ENCODE measurements at places on chromosomes 1 and 21. TPM values are rescaled to one million over a fixed set of nuclear protein-coding genes. Genes with fewer than 3 reads are reported as not detected.

The HSD11B1 gene
- total RNA-seq: 0.54 TPM

The CLCNKA gene
- total RNA-seq: not detected

The DHRS3 gene
- 55.2 TPM for total RNA-seq

The LCE1F gene
- not detected for total RNA-seq

The GJA8 gene
- total RNA-seq: not detected

The KRTAP10-4 gene
- total RNA-seq: not detected

The DTL gene
- 10.5 TPM for total RNA-seq

The TRIM17 gene
- total RNA-seq: not detected

The AJAP1 gene
- total RNA-seq: under 0.01 TPM

The MYBPH gene
- total RNA-seq: 1.4 TPM

The GPR3 gene
- total RNA-seq: 0.38 TPM

The HAO2 gene
- not detected for total RNA-seq

The HPDL gene
- 3.7 TPM for total RNA-seq

The CFHR5 gene
- not detected for total RNA-seq

- DNase-seq: peak; percentile 22
Measured at GRCh38 chr1:228276174-228276831, 68.5 kb downstream of the OBSCN start.

DNA sequence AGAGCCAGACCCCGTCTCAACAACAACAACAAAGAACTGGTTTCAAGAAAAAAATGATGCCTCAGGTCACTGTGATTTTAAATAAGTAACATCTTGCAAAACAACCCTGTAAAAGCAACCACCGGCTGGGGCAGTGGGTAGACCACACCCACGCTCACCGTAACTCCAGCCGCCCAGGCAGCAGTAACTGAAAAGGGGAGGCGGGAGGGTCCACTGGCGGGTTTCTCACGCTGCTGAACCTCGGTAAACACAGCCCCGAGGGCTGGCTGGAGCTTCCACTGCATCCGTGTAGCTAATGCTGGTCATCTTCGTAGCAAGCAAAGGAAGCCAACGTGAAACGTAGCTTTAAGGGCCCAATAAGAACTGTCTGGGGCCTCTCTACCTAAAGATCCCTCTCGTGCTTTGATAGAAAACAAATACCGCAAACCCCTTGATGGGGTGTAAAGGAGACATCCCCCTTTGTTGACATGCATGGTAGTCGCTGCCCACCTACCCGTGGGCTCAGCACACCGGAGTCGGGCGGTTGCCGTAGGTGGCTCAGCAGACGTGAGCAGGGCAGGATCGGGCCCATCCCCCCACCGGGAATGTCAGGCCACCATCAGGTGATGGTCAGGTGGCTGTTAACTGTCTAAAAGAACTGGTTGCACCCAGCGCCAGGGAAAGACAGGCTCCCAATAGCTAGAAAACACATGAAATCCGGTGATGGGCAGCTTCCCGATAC lies 4.2 kb downstream of the C1orf159 start:
- DNase-seq: no peak

DNA sequence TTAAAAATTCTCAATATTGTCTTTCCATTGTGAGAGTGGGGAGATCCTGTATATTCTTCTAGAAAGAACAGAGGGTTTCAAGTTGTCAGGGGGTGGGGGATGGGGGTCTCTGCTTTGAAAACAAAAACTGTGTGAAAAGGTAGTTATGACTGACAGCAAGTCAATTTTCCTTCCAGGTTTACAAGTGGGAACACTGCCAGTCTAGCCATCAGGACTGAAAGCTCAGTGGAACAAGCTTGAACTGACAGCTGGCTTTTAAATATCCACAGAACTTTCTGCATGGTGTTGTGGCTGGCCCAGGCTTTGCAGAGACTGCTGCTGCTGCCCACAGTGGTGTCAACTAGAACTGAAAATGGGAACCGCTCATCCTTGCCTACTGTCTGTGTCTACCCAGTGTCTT lies 162.6 kb downstream of the TNR start:
- no peak for DNase-seq

GRCh38 chr1:97144527-97144926 lies 422.9 kb downstream of the PTBP2 start:
- DNase-seq: peak; percentile 85

GRCh38 chr1:109615879-109616278 lies 3.5 kb downstream of the GNAT2 start:
- no peak for DNase-seq

GRCh38 chr21:33522297-33522952 lies 19.5 kb downstream of the GART start:
- no peak for DNase-seq

DNA sequence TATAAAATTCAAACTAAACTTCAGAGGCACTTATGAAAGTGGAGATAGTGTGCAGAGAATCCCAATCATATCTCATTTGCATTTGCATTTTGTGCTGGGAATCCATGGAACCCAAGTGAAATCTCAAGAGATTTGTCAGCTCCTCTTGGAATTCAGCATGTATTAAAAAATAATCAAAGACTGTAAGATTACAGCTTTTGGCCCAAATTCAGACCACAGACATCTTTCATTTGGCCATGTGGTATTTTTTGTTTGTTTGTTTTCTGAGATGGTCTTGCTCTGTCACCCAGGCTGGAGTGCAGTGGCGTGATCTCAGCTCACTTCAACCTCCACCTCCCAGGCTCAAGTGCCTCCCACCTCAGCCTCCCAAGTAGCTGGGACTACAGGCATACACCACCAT lies 3.8 kb upstream of the CACYBP start:
- no peak for DNase-seq

- no peak for DNase-seq
Measured at GRCh38 chr1:150562446-150563339, 13.5 kb downstream of the ADAMTSL4 start.

GRCh38 chr1:106290805-106291501 lies 765.5 kb upstream of the PRMT6 start:
- no peak for DNase-seq

GRCh38 chr1:233440951-233441401 lies 113.5 kb downstream of the MAP3K21 start:
- DNase-seq: peak; percentile 80

DNA sequence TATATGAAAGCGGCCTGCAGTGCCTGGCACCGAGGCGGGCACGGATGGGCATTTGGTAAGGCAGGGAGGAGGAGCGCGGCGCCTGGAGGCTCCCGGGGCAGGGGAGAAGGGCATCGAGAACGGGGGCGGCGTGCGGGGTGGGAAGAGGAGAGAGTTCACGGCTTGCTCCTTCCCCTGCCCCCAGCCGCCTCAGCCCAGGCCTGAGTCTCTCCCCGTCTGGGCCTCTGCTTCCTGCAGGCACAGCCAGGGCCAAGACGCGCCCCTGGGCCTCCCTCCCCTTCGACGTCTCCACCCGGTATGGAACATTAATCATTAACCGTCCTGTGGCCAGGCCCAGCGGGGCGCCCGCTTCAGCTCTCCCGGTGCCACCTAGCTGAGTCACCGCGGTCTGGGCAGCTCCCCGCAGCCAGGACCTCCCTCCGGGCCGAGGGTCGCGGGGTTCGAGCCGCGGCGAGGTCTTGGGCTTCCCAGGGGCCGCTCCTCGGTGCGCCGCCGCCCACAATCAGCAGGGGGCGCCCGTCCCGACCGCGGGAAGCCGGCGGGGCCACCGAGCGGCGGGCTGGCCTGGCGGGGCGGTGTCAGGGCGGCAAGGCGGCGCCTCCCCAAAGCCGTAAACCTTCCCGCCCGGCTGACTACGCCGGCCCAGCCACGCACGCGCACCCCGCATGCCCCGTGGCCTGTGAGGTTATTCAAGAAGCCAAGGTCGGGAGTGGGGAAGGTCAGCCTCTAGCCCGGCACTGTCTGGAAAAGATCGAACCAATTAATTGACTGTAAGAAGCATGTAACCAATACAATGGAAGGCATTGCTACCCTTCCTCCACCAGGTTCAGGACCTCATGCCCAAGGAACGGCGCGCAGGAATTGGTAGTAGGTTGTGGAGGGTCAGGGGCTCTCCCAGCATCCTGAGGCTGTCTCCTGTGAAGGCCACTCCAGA lies 23.4 kb upstream of the RD3 start:
- DNase-seq: peak; percentile 89

GRCh38 chr1:111937147-111937725 lies 52.2 kb downstream of the KCND3 start:
- no peak for DNase-seq

GRCh38 chr1:6603238-6603914 lies 707 bp upstream of the KLHL21 start:
- DNase-seq: peak; percentile 92

GRCh38 chr1:2983319-2983705 lies 38.0 kb upstream of the ACTRT2 start:
- DNase-seq: no peak

GRCh38 chr1:229758101-229759036 lies 132.3 kb downstream of the URB2 start:
- peak; percentile 69 for DNase-seq

DNA sequence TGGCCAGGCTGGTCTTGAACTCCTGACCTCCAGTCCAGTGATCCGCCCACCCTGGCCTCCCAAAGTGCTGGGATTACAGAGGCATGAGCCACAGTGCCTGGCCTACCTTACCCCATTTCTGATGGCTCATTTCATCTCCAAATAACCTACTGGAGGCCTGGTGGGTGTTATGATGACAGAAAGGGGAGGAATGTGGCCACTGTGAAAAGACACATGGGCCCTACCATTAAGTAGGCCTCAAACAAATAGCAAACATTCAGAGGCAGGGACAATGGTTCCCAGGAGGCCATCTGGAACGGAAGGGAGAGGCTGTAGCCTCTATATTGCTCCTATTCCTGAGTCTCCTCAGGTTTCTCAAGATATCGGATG lies 932 bp upstream of the FCRLA start:
- DNase-seq: peak; percentile 84

DNA sequence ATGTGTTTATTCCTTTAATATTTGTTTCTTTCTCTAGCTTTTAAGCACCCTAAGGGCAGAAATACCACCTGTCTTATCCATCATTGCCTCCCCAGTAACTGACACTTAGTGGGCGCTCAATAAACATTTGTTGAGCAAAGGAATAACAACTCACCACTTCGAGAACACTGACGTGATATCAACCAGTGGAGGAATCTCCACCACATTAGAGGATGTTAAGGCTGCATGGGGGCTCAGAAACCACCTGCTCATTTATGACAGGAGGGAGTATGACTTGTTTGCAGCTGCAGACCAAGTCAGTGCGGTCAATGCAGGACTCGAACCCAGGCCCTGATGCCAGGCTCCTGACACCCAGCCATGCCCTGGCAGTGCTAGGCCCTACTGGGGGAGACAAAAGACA lies 102.6 kb downstream of the MRPL37 start:
- DNase-seq: no peak

- DNase-seq: no peak
Measured at GRCh38 chr1:113320272-113320671, 70.0 kb upstream of the MAGI3 start.

DNA sequence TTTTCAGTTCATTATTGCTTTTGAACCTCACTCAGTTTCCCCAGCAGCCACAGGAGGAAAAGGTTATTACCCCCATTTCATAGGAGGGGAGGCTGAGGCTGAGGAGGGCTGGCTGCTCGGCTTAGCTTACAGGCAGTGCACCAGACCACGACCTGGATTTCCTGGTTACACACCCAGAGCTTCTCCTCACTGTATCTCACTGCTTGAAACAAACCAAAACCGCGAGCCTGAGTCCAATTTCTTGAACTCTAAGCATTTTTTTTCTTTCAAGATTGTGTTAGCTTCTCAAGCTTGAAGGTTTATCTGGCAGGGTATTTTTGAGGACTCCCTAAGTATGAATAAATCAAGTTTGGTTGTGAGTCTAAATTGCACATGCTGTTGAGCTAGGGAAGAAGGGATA lies 188.9 kb upstream of the EDN2 start:
- peak; percentile 23 for DNase-seq

DNA sequence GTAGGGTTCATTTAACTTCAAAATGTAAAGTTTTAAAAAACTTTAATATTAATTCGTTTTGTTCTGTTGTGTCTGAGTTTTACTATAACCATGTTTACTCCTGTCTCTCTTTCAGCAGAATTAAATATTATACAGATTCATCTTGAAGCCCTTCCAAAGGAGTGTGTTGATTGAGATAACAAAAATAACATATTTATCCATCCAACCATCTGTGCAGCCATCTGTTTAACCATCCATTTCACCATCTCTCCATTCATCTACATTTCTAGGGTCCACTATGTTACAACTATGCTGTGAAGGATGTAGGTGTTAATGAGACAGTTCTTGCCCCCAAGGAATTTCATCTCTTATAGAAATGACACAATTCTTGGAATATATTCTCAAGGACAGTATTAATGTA lies 36.0 kb upstream of the GNG12 start:
- DNase-seq: no peak

GRCh38 chr1:113373644-113374043 lies 16.7 kb upstream of the MAGI3 start:
- DNase-seq: no peak

DNA sequence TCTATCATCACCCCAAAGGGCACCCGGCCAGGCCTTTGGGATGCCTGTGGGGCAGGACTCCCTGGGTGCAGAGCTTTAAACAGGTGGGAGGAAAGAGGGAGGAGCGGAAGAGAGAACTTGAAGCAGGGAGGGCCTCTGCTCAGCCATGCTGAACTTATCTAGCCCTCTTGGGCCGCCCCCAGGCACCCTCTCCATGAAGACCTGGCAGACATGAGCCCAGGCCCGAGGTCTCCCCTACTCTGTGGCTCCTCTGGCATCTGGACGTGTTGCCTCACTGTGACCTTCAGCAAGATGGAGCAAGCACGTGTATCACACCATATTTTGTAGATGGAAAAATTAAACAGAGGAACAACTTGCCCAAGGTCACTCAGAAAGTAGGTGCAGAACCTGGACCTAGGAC lies 711.4 kb downstream of the MATN1 start:
- DNase-seq: no peak

- DNase-seq: no peak
Measured at GRCh38 chr1:173114346-173114745, 63.6 kb upstream of the TNFSF18 start.

- DNase-seq: no peak
Measured at GRCh38 chr1:182056601-182057366, 4.7 kb downstream of the ZNF648 start.

- peak; percentile 34 for DNase-seq
Measured at GRCh38 chr1:181392613-181393220, 90.6 kb upstream of the CACNA1E start.

DNA sequence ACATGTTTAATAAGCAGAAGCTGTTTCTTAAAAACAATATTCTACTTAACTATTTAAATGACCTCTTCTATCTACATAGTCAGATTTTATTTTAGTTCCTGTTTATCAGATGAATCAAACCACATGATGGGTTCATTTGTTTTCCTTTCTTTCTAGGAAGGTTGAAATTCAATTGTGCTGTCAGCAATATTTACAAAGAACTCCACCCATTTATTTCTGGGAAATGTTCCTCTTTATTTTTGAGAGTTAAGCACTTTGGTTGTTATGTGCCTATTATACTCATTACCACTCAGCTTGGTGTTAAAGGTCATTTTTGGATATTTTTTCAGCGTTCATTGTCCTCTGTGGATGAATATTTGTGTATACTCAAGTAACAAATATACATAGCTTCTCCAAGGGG lies 84.9 kb downstream of the C4BPA start:
- no peak for DNase-seq

- DNase-seq: peak; percentile 36
Measured at GRCh38 chr1:171345536-171345935, 31.6 kb downstream of the FMO4 start.
